ENCODE measurements at places on chromosomes 5 and 9. TPM values are rescaled to one million over a fixed set of nuclear protein-coding genes. Genes with fewer than 3 reads are reported as not detected.

ABLIM3 gene
- total RNA-seq, result 32.8 TPM

SHISAL2B gene
- total RNA-seq, result not detected

DNA sequence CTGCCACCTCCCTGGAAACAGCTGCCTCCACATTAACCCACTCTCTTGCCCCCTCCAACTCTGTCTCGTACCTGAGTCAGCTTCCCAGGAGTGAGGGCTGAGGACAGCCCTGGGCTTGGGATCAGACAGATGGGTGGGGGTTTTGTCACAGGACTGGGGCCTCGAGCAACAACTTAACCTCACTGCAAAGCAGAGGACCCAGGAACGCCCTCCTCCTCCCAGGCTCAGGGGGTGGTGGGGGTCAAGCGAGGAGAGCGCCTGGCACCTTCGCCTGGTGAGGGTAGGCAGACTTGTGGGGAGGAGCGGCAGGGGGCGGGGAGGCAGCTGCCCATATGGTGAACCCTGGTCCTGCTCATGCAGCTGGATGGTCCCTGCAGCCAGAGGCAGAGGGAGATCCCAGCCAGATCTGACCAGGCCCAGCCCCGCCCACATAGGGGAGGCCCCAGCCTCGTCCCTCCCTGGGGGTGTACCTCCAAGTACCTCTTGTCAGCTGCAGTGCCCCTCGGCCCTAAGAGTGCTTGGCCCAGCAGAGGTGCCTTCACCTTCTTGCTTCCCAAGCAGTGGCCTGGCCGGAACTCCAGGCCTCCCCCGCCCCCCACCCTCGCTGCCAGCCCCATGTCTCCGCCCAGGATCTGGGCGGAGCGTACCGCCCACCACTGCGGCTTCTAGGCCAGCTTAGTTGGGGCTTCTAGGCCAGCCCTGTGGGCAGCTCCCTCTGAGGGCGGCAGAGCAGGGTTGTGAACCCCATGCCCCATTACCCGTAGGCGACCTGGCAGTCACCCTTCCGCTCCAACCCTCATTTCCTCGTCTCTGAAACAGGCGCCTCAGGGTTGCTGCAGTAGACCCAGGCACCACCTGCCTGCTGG lies at the start of gene SARDH:
Gene SARDH, minus strand, starts transcription at position 579 of the 866 bp plus-strand sequence. CDS start 4,179 bp downstream, outside the sequence.
- DNase-seq, result peak; percentile 53

DNA sequence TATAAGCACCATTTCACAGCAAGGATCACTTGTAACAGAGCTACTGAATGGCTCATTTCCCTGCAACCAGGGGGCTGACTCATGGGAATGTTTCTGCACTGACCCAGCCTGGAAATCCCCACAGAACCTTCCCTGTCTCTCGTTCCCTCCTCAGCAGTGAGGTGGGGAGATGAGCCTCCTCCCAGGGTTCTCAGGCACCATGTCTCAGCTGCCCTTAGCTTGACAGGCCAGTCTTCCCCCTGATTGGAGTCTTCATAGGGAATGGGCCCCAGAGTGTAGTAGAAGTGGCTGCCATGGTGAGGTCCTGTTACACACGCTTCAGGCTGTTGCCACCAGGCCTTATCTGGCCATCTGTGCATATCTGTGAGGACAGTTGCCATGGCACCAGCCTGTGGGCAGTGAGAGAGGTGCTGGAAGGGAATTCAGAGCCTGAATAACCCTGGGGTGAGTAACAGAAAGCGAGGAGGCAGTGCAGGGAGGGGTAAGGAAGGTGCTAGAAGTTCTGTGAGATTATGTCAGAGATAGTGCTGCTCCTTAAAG lies 324.4 kb downstream of the ENC1 start:
- peak; percentile 78 for DNase-seq

- no peak for DNase-seq
Observed at GRCh38 chr5:41735213-41735612, 135.0 kb downstream of the OXCT1 start.

SPINK13 gene
- not detected for total RNA-seq

CNTNAP3 gene
- 0.64 TPM for total RNA-seq

DNA sequence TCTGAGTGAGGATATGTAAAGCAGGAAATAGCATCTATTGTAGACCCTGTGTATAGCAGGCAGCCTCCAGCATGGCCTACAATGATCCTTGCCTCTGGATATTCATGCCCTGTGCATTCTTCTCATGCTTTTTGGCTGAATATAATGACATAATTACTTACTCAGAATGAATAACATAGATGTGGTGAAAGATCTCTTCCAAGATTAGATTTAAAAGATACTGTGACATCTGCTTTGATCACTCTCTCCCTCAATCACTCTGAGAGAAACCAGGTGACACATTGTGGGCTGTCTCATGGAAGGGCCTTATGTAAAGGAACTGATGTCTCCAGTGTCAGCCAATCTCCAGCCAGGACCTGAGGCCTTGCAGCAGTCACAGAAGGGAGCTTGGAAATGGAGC lies 376.7 kb downstream of the DNAH5 start:
- DNase-seq, result no peak

GALNT12 gene
- 4.5 TPM for total RNA-seq

PTGER4 gene
- 8.7 TPM for total RNA-seq

PCSK1 gene
- total RNA-seq, result under 0.01 TPM

DNA sequence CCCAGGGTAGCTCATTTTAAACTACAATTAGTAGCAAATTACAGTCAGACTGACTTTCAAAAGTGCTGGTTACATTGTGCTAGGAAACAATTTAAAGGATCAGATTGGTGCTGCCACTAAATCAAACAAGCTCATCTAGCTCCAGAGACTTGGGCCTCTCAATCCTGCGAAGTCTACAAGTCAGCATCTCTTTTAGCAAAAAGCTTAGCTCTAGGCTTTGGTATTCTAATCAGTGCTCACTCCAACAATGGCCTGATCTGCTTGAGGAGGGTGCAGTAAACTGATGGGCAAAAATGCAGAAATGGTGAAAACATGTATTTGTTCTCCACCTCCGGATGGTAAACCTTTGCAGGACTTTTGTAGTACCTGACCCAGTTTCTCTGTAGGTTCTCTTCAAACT lies 47.0 kb upstream of the SEMA6A start:
- no peak for DNase-seq

LIFR gene
- total RNA-seq, result 40.2 TPM

FAM114A2 gene
- 42.3 TPM for total RNA-seq

DNA sequence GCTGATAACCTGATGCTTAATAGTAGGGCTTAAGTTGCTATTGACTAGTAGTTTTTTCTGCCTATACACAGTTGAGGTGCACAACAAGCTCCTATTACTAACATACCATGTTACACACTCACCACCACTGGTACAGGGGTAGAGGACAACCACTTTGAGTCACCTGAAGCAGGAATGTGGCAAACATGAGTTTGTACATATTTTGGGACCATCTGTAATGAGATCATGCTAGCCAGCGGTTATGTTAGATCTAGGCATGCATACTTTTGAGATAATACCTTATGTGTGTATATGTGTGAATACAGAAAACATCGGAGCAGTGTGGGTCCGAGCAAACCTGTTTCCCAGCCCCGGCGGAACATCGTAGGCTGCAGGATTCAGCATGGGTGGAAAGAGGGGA lies 72.8 kb upstream of the NXNL2 start:
- no peak for DNase-seq

DNA sequence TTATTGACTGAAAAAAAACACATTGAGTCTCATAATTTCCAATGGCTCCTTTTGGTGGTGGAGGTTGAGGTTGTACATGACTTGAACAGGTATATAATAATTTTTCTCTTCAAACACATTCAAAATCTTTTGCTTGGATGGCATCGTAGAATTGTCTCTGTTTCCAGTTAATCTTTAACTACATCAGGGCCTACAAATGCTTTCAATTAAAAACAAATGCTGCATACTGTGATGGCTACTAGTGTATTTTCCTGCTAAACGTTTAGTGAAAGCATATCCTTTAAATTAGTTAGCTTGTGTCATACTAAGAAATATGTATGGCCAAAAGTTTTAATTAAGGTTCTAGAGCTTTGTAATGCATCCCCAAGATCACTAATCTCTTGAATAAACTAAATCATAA lies 313.8 kb downstream of the SLF1 start:
- no peak for DNase-seq

TERT gene
- total RNA-seq, result not detected

DNA sequence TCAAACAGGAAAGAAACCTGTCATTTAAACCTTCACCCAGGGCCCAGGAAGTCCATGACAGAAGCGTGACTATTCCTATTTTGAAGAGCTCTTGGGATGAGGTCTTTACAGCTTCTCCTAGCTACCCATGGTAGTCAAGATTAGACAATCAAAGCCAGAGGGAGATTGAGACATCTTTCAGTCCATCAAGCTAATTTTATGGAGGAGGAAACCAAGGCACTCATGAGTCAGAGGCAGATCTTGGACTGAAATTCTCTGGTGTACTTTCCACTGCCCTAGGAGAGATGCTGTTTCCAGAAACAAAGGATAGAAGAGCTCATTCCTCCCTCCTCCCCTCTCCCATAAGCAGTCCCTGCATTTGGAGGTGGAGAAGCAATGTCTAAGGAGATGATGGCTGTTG lies 9.2 kb downstream of the TNFSF8 start:
- no peak for DNase-seq

- DNase-seq, result no peak
Observed at GRCh38 chr5:37045703-37046102, 169.1 kb downstream of the NIPBL start.

INSL4 gene
- not detected for total RNA-seq

ATP10B gene
- total RNA-seq, result not detected

DNA sequence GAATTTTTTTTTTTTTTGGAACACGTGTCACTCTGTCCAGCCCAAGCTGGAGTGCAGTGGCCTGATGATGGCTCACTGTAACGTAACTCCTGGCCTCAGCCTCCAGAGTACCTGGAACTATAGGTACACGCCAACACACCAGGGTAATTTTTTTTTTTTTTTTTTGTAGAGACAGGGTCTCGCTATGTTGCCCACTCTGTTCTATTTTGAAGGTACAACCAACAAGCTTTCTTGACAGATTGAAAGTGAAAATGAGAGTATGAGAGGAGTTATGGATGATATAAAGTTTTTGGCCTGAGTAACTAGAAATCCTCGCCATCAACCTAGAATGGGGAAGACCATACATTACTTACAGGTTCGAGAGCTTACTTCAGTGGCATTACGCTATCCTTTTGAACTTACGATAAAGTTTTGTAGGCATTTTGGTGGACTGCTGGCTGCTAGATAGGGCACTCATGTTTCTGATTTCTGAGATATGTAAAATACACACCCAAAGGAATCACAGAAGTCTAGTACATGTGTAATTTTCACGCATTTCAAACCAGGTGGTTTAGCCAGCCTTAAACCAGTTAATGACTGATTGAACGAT lies 806 bp upstream of the CDC42SE2 start:
- DNase-seq, result no peak

PRLR gene
- total RNA-seq, result 3.5 TPM
